Stimulated activated CD4-positive, alpha-beta T cell treated with anti-CD3 and anti-CD28 coated beads, Interleukin-1b, Interleukin-23, amount 100 ng/mL, for 24 hours (primary cell): ENCODE measurements at places on chromosomes 5 and 9.

- DNase-seq: no peak
Measured at GRCh38 chr5:76500633-76501393, 97.7 kb downstream of the IQGAP2 start.

GRCh38 chr5:135398160-135398854 lies 724 bp downstream of the MACROH2A1 start:
- DNase-seq: peak; percentile 37

DNA sequence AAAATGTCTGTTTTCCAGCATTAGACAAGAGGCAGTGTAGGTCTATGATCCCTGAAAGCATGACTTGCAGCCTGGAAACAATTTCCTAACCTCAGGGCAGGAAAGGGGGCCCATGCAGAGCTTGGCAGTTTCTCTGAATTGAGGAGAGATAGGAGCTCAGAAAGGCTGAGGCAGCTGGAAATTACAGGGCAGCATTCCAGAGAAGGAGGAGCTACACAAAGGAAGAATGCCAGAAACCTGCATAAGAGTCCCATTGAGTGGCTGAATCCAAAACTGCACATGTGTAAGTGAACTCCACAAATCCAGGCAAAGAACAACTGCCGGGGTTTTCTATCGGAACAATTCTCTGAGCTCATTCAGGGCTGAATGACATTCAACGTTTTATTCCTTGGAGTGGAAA lies 346.8 kb downstream of the PIK3R1 start:
- no peak for DNase-seq

DNA sequence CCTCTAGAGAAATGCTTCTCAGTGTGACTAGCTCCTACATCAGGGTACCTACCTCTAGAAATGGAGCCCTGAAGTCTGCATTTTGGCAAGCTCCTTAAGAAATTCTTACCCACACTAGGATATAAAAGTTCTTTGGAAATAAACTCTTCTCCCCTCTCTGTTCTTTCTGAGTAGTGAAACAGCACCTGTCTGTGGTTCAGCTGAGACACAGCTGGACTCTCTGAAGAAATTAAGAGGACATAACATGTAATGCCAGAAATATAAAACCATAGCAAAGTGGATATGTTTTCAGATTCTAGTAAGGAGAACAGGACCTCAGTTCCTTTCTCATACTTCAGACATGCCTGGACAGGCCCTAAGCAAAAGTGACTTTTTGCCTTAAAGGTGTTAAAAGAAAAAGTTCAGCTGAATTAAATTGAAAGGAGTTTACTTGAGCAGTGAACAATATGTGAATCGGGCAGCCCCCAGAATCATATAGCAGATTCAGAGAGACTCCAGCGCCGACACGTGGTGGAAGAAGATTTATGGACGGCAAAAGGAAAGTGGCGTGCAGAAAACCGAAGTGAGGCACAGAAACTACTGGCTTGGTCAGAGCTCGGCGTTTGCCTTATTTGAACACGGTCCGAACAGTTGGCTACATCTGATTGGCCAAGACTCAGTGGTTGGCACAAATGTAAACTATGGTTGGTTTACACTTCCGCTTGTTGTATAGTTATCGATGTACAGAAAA lies 64.5 kb downstream of the PRKACG start:
- DNase-seq: peak; percentile 7

GRCh38 chr9:72140586-72140985 lies 8.7 kb upstream of the GDA start:
- DNase-seq: no peak

GRCh38 chr9:92360083-92360482 lies 34.3 kb downstream of the CENPP start:
- no peak for DNase-seq

DNA sequence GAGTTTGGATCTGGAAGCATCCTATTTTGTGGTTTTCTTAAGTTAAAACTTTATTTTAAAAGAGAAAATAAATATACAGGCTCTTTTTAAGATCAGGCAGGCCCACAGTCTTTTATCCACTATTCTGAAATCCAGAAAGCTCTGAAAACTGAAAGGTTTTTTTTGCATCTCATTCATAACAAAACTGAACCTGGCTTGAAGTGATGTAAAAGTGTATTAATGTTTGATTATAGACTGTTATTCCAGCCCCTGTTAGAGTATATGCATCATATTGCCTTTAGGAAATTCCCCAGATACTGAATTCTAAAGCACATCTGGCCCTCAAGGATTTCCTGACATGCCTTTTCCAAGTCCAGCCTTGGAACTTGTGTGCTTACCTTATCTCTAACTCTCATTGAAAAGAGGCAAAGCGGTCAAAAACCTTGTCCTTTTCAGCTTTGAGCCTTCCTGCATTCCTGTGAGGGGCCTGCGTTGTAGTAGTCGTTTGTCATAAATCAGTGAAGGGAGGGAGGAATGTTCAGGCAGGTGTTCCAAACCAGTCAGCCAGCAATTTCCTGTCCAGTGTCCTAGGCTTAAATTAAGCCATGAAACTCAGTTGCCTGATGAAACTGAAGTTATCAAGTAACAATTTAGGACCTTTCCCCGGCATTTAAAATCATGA lies 110.4 kb downstream of the TLE4 start:
- DNase-seq: no peak

- no peak for DNase-seq
Measured at GRCh38 chr5:33448118-33448517, 7.4 kb downstream of the TARS1 start.

DNA sequence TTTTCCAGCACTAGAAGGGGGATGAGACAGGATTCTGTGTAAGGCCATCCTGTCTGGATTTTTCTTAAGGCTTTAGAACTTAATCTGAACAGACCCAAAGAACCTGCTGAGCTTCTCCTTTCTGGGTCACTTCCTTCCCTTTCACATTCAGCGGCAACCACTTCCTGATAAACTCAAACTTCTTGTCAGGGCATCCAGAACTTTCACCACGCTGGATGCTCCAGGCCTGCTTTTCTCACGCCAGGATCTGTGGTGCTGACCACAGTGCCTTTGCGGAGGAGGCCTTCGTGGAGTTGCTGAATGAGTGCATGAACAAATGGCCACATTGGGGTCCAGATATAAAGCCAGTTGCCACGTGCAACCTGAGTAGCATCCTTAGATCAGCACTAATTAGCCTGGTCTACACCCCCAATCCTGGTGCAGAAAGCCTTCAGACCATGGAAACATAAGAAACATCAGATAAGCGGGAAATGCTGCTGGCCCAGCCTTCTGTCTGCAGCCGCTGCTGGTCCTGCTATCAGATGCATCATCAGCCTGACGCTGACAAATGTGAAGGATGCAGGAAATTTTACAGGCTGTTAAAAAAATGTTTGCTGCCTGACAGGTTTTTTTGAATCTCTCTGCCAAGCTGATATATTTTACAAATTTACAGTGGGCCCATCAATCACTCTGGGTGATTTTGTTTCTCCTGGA lies 75.3 kb upstream of the BARHL1 start:
- DNase-seq: no peak

DNA sequence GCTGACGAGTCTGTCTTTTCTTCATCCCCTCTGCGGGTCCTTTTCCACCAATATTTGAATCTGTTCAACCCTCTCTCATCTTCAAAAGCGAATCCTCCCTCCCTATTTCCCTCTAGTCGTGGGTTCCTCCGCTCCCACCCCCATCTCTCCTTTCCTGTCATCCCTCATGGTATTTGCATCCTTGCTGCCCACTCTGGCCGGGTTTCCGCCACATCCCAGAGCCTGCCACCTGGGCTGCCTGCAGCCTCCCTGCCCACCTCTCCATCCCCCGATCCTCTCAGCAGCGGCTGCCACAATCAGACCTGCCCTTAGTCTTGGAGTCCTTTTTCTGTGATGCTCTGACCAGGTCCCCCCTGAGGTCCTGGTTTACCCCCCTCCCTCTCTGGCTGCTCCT lies 44.9 kb downstream of the JADE2 start:
- DNase-seq: no peak

DNA sequence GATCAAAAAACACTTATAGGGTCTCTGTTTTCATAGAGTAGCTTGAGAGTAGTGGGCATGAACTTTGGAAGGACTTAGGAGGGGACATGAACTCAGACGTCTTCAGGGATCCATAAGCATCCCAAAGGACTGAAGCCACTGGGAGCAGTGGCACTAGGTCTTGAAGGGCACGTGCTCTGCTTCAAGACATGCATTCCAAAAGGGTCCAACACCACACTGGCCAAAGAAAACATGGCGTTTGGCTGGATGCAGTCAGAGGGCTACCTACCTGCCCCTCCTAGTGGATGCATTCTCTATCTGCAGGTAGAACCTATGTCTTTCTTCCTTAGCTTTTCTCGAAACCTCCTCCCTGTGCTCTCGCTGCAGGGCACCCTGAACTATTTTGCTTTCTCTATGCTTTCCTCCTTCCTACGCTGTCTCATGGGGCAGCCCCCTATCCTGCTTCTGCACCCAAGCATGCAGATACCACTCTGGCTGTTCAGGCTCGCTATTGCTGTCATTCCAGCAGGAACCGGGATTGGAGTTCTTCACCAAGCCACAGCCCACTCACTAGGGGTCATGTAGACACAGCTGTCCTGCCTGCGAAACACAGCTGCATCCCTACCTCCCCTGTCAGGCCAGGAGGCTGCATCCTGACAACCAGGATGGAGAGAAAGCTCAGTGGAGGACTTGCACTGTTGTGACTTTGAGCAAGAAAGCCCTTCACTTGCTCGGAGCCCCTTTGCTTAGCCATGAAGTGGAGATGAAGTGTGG lies 11.9 kb downstream of the FAM240B start:
- DNase-seq: no peak

DNA sequence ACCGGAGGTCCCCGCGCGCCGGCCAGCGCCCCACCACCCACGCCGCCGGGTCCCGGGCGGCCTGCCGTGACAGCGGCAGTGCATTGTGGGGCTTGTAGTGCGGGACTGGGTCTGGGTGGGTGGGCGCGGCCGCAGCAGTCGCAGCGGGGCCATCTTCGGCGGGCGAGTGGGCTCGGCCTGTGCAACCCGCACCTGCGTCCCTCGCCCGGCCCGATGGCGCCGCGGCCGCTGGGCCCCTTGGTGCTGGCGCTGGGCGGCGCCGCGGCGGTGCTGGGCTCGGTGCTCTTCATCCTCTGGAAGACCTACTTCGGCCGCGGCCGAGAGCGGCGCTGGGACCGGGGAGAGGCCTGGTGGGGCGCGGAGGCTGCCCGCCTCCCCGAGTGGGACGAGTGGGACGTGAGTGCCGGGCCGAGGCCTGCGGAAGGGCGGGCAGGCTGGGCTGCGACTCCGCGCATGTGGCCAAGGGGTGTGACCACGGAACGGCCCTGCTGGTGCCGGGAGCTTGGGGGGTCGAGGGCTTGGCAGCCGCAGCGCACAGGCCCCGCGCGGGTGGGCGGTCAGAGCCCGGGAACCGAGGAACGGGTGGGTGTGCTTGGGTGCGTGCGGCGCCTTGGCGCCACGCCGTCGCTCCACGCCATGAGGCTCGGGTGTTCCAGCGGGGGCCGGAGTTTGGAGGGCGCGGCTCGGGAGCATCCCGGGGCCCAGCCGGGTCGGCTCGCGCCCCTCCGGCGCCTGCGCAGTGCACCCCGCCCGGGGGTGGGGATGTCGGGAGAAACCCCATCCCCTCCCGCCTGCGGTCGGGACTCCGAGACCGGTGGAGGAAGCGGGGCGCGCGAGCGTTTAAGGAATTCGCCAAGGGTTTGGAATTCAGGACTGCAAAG lies at the start of gene ARL10:
TSS of gene ARL10 (plus strand) at position 137 of the 881 bp plus-strand sequence. CDS start at position 214, 77 bp downstream.
- peak; percentile 29 for DNase-seq

GRCh38 chr5:178436326-178436940 lies 153.8 kb downstream of the COL23A1 start:
- no peak for DNase-seq

- no peak for DNase-seq
Measured at GRCh38 chr5:180373454-180373853, 20.3 kb upstream of the GFPT2 start.

DNA sequence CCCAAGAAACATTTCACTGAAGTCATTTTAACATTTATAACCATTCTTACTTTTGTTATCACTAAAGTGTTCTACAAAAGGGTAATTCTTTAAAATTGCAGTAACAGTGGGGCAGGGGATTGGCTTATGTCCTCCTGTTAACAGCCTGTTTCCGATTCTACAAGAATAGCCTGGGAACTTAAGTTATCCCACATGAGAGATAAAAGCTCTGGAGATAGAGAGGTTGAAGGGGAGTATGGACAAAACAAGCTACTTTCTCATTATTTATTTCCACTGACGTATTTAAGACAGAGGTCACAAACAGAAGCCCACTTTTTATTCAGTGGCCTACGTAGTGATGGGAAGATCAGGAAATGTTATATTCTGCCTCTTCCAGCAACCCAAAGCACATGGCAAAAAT lies 98.7 kb downstream of the EPB41L4A start:
- no peak for DNase-seq

- no peak for DNase-seq
Measured at GRCh38 chr5:159764283-159765134, 151.8 kb upstream of the ADRA1B start.

- no peak for DNase-seq
Measured at GRCh38 chr9:89524963-89525362, 27.1 kb upstream of the SEMA4D start.

DNA sequence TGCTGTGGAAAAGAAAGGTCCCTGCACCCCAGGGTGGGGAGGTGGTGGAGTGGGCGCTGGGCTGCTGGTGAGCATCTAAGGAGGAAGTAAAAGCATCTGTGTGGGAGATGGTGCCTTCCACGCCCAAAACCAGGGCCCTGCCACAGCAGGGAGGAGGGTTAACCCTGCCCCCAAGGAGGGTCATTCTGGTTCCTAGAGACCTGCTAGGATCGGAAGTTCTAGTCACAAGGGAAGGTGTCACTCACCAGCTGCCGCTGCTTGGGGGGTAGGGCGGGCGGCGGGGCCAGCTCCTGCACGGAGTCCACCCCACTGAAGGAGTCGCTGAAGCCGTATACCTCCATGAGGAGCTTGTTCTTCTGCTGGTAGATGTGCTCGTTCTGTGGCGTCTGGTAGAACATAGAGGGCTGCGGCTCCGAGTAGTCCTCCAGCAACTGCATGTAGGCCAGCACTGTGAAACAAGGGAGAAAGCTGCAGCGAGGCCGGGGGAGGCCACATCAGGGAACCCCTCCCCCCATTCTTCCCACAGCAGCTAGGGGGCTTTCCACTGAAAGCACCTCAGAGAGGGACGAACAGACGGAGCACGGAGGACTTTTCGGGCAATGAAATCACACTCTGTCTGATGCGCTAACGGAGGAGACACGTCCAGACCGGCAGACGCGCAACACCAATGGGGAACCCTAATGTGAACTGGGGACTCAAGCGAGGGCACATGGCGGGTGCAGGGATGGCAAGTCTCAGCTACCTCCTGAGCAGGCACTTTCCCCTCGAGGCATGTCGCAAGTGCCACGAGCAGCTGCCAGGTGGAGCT lies 76.4 kb downstream of the PRRT1B start:
- DNase-seq: no peak

GRCh38 chr5:142201471-142201887 lies 92.9 kb downstream of the NDFIP1 start:
- DNase-seq: no peak

- DNase-seq: no peak
Measured at GRCh38 chr5:164351245-164351834, 845.9 kb downstream of the MAT2B start.

DNA sequence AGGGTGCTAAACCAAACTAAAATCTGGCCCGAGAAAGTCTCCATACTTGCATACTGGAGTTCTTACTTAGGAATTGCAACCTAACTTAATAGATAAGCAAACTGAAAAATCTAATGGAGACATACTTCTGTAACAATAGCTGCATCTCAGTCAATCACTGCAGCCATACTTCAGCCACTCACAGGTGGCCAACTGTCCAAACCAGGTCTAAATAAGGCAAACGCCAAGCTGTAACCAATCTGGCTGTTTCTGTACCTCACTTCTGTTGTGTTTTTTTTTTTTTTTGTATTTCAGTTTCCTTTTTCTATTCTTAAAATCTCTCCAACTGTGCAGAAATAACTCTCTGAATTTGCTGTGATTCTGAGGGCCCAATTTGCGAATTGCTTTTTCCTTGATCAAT lies 4.4 kb upstream of the NDUFB6 start:
- DNase-seq: no peak

GRCh38 chr9:83523684-83524083 lies 14.5 kb downstream of the FRMD3 start:
- no peak for DNase-seq
